ENCODE measurements at places on chromosomes 6 and 20.

DNA sequence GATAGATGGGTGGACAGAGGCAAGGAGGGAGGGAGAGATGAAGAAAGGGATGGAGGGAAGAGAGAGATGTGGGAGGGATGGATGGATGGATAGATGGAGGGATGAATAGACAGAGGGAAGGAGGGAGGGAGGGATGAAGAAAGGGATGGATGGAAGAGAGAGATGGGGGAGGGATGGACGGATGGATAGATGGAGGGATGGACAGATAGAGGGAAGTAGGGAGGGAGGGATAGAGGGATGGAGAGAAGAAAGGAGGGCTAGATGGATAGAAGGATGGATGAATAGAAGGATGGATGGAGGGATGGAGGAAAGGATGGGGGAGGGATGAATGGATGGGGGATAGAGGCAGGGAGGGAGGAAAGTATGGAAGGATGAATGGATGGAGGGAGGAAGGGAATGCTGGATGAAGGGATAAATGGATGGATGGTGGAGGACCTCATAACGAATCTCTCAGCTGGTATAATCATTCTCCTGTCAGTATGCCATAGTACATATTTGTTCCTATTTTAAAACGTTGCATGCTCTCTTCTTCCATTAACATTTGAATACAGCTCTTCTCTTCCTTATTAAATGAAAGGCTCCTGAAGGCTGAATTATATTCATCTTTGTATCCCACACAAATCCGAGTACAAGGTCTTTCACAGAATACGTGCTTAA lies 136.4 kb downstream of the HIVEP2 start:
- no peak for DNase-seq

- DNase-seq: no peak
Observed at GRCh38 chr20:56626367-56627121, 2.6 kb upstream of the TFAP2C start.

GRCh38 chr6:100999034-100999597 lies 118.0 kb upstream of the ASCC3 start:
- DNase-seq: no peak

DNA sequence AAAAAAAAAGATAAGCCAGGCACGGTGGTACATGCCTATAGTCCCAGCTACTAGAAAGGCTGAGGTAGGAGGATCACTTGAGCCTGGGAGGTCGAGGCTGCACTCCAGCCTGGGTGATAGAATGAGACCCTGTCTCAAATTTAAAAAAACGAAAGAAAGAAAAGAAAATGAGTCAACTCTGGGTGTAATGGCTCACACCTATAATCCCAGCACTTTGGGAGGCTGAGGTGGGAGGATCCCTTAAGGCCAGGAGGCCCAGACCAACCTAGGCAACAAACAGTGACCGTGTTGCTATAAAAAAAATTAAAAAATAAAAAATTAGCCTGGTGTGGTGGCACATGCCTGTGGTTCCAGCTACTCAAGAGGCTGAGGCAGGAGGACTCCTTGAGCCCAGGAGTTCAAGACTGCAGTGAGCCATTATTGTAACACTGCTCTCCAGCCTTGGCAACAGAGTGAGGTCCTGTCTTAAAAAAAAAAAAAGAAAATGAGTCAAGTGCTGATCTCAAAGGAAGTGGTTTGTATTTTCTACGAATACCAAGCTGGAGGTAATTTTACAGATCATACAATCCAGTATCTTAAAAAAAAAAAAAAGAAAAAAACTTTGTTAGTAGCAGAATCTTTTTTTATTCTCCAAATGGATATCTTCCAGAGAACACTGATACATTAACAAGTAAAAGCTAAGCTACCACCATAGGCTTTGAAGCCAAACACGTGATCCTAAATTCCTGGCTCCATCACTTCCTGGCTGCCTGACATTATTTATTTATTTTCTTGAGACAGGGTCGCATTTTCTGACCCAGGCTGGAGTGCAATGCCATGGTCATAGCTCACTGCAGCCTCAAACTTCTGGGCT lies 5.7 kb downstream of the COMMD7 start:
- DNase-seq: peak; percentile 91

DNA sequence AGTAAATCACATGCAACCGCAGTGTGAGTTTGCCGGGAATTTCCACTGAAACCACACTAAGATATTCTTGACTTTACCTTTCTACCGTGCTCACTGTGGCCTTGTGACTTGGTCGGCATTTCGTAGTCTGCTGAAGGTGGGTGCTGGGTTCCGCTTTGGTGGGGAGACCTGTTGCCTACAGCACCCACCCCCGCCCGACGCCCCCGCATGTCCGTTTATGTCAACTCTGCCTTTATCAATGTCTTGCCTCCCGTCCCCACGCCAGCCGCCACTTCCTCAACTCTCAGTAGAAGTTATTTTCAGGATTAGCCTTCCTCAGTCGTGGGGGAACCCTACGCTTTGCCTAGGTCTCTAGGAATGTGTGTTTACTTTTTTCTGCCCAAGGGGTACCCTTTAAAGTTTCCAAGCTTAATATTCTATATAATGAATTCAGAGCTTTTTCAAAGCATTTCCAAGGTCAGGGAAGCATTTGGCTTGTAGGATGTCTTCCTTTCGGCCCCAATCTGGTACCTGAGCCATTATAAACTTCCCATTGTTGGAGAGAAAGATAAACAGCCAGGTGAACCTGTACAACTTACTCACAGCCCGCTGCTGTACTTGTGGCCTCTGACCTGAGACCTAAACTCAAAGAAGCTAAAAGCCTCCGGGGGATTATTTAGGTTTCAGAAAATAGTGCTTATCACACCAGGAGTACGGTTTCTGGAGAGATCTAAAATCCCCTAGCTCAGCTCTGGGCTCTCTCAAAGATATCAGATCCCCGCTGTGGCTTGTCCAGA lies 54.2 kb downstream of the TBC1D7 start:
- DNase-seq: no peak

DNA sequence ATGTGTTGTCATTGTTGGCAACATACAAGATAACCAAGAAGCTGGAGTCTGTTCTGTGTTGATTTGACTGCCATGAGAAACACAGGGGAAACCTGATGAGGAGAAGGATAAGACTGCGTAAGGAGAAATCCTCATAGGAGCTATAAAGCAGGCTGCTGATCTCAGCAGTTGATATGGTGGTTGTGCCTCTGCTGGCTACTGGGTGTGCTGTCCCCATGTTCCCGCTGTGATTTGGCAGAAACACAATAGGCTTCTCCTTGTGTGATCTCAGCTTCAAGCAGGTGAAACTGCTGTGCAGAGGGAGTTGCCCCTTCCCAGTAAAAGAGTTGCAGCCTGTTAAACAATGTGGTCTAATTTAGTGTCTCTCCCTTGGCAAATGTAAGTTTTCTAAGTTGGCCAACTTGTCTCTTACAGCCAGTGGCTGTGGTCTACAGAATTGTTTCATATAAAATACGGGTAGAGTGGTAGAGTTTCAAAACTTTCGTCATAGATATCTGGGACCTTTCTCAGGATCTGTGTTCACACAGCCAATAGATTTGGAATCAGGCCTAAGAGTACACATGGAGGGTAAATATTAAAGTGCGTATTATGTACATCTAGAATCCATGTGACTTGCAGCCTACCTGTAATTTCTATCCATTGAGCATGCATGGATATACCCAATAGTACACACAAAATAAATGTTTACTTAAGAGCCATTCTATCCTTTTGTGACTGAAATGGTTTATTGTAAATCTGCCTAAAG lies 78.4 kb downstream of the RNF144B start:
- no peak for DNase-seq

GRCh38 chr6:69593706-69594105 lies 203.1 kb downstream of the LMBRD1 start:
- no peak for DNase-seq

DNA sequence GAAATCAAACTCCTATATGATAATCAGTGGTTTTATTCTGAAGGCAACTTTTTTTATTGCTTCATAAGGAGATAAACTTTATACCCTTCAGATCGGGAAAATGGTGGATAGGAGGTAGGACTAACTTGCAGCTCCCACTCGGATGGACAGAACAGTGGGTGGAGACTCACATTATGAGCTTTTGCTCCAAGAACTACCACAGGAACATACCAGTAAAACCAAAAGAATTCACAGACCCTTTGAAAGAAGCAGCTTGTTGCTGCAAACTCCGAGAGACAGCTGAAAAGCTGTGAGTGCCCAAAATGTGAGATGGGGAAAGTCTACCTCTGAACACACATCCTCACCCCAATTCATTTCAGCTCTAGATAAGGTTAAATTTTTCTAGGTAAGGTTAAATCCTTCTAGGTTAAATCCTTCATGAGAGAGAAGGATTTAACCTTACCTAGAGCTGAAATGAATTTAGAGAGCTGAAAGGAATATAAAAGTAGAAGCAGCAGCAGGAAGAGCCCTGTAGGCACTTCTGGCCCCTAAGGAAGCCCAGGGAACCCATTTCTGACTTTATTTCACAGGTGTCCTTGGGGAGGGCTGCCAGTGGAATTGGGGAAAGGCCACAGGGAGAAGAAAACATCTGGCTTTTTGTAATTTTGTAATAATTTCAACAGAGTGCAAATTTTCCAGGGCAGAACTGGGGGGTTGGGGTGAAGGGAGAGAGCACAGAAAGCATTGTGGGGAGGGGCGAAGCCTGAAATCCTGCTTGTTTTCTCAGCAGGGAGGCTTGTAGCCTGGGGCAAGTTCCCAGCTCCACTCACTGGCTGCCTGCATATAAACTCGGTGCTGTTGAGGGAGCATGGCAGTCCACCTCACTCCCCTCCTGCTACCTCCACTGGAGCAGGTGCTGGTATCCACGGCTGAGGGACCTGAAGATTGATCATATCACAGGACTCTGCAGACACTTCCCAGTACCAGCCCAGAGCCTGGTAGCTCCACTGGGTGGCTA lies 65.9 kb upstream of the HCRTR2 start:
- no peak for DNase-seq

- DNase-seq: no peak
Observed at GRCh38 chr6:27861276-27861840, 50.8 kb downstream of the OR2B2 start.

- peak; percentile 97 for DNase-seq
Observed at GRCh38 chr6:131602781-131603312, 25.2 kb downstream of the MED23 start.

DNA sequence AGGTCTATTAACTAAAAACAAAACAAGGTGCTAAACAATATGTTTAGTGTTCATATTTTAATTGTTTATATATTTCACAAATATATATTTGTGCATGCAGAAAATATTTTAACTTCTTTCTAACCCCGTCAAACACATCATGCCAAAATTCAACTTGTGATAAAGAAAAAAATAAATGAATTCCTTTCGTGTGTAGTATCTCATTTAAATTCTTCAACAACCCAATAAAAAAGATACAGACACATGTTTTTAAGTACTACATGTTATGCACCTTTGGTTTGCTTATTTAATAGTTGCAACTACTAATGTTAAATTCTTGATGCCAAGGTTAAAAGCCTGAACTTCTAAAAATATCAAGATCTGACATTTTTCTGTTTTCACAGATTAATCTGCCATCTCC lies 252.4 kb downstream of the ESR1 start:
- DNase-seq: no peak

DNA sequence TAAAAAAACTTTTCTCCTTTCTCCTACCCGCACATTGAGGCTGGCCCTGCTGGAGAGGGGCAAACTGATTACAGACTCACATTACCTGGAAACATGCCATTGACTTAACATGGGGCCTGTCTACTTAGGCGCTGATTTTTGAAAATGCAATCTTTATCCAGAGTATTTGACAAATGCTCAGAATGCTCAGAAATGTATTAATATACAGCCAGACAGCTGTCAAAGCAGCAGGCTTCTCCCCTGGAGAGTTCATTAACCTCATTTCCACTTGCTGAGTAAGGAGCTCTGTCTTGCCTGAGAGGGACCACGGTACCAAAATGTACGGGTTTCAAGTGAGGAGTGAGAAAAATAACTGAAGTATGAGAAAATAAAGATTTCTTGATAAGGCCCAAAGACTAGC lies 95.7 kb downstream of the PAX1 start:
- no peak for DNase-seq

DNA sequence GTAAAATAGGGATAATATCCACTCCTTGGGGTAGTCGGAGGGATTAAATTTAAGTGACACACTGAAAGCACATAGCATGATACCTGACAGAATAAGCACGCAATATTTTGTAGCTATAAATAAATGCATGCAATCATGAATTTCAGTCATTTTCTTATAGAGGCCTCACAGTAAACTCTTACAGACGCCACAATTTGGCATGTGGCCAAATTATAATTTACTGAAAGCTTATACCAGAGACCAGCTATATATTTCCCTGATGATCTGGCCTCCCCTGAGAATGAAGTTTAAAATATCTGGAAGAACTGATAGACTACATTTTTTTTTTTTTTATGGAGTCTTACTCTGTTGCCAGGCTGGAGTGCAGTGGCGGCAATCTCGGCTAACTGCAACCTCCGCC lies 40.9 kb downstream of the QRSL1 start:
- DNase-seq: no peak

DNA sequence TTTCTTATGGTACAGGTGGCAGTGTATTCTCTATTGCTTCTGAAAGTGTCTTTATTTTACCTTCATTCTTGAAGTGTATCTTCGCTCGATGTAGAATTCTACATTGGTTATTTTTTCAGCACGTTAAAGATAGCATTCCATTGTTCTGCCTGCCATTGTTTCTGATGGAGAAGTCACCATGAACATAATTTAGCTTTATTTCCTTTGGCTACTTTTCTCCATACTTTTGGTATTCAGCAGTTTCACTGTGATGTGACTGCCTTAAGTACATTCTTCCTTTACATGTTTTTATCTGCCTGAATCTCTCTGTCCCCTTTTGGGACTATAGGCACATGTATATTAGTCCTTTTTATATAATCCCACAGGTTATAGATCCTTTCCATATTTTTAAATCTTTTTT lies 19.0 kb downstream of the ZNF133 start:
- no peak for DNase-seq
